ENCODE measurements at places on chromosomes 7 and 10.

DNA sequence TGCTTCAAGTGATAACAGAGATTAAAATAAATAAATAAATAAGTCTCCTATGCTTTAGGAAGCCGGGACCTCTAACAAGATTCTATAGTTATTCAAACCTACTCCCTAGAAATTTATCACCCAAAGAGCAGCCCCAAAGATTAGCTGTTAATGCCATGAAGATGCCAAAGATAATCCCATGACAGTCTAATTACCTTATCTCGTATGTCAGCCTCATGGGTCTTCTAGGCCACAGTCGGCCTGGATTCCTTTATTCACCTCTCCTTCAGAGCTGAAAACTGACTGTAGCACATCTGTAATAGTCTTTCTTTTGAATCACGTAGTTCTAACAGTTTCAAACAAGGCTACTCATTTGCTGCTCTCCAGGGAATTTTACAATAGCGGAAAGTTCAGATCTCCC lies 24.2 kb downstream of the COL1A2 start:
- no peak for DNase-seq

DNA sequence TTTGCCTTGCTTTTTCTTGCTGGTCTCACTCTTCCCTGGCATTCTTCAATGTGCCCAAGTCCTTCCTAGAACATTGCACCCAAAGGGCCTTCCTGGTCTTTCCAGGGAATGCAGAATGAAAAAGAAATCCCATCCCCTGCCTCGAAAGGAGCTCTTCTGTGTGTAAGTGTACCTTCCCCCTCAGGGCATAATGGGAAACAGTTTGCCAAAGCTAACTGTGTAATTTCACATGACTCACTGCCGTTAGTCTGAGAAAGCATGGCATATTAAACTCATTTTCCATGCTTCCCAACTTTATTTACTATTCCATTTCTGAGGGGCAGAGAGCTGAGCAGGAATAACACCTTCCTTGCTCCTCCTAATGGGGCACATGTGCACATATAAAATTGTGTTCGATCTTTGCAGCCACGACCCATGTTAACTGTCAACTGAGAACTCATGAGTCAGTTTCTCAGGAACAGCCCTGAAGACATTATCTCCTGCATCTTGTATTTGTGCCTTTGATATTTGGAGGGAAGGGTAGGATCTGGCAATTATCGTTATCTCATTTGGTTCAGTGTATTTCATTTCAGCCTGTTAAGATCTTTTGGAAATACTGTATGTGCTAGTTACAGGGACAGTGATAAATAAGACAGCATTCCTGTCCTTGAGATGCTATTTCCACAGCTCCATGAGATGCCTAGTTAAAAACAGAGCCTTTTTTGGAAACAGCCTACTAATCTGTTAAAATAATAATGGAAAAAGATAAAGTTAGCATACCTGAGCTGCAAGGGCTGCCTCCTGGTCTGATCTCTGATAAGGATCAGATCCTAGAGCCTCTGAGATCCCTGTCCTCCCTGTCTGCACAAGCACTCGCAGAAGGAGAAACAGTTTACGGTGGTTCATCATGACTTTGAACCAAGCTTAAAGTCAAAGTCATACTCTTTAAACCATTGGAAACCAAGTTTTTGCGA lies 42.3 kb downstream of the IKZF1 start:
- no peak for DNase-seq

- no peak for DNase-seq
Measured at GRCh38 chr7:38795593-38795992, 113.4 kb downstream of the VPS41 start.

- DNase-seq: no peak
Measured at GRCh38 chr10:105634281-105634680, 993.2 kb downstream of the SORCS3 start.

- no peak for DNase-seq
Measured at GRCh38 chr10:34145715-34146114, 669.4 kb downstream of the PARD3 start.

GRCh38 chr7:104530251-104530650 lies 201.8 kb downstream of the LHFPL3 start:
- no peak for DNase-seq

DNA sequence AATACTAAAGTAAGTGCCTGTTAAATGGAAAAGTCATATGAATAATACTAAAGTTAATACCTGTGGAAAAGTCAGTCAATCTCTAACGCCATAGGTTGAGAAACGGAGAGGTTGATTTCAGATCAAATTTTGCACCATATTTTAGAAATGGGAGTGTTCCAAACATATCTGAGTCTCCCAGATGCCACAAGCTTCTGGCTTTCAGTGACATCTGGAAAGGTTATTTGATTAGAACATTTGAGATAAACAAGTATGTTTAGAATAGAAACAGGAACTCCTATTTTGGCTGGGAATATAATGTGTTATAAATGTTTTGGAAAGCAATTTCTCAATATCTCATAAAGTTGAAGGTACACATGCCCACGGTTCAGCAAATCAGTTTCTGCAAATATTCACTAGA lies 5.8 kb downstream of the MACC1 start:
- no peak for DNase-seq

DNA sequence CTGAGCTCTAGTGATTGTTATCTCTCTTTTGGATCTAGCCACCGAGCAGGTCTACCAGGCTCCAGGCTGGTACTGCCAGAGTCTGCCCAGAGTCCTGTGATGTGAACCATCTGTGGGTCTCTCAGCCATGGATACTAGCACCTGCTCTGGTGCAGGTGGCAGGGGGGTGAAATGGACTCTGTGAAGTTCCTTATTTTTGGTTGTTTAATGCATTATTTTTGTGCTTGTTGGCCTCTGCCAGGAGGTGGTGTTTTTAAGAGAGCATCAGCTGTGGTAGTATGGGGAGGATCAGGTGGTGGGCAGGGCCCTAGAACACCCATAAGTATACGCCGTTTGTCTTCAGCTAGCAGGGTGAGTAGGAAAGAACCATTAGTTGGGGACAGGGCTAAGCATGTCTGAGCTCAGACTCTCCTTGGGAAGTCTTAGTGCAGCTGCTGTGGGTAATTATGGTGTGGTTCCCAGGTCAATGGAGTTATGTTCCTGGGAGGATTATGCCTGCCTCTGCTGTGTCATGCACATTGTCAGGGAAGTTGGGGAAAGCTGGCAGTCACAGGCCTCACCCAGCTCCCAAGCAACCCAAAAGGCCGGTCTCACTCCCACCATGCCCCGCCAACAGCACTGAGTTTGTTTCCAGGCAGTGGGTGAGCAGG lies 81.8 kb downstream of the NPSR1 start:
- DNase-seq: no peak

- DNase-seq: no peak
Measured at GRCh38 chr7:25849500-25850184, 302.4 kb upstream of the NFE2L3 start.

DNA sequence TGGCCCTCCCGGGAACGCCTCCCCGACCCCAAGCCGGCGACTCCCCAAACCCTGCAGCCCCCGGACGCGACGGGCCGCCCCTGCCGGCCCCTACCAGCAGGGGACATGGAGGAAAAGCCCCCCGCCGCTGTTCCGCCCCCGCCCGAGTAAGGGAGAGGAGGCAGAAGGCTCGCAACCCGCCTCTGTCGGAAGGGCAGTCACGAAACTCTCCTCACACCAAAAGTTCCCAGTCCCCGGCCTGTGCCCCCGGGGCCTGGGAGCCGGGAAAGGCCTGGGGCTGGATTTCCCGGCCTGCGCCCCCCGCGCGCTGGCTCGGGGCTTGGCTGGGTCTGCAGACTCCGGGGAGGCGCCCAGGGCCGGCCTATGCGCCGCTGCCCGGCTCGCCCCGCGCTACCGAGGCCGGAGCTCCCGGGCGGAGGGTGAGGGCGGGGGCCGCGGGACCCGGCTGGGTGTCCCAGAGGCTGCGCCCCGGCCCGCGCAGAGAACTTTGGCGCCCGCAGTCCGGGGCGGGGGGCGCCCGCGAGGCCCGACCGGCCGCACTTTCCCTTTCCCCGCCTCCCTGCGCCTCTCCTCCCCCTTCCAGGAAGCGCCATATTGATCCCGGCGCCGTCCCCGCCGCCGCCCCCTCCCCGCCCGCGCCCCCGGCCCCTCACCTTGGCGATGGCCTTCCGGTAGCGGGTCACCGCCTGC lies 728 bp downstream of the PARD3 start:
- peak; percentile 67 for DNase-seq

DNA sequence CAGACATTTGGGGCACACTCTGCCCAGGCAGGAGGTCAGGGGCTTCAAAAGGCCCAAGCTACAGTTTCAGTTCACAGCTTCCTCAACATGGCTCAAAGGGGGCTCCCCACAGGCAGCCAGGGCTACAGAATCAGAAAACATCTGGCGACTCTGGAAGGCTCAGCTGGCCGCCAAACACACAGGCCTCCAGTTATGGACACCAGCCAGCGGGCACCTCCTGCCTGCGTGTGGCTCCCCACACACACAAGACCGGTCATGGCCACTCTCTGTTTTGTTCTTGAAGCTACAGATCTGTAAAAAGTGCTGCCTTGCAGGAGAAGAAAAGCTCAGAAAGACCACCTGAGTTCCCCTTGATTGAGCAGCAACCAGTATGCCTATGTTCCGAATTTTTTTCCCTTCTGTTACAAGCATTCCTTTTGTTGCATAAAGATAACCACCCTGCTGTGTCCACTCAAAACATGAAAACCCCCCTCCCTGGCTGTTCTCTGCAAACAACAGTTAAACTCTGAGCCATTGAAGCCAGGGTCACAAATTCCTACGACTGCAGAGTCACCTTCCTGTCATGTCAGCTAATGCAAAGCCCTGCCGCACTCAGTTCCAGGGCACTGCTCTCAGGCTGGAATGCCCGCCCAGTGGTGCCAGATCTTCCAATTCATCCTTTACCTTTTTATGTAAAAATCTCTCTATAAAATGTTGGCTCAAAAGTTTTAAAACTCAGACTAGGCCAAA lies 33.6 kb downstream of the VSTM4 start:
- DNase-seq: no peak

GRCh38 chr10:125217990-125218675 lies 57.8 kb upstream of the CTBP2 start:
- no peak for DNase-seq

GRCh38 chr7:85030893-85031292 lies 156.0 kb downstream of the SEMA3D start:
- DNase-seq: no peak

DNA sequence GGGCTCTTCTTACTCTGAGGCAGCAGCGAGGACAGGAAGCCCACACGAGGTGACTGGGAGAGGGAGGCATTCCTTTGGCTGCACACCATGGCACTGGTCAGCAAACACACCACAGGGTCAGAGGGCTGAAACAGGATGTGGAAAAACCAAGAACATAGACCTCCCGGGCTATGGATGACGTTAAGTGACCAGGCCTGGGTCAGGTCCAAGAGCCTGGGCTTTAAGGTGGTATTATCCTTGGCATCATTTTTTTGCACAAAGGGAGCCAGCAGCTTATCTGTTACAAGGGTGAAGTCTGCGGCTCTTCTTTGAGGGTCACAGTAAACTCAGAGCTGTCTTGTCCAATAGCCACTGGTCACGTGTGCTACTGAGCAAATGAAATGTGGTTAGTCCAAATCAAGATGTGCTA lies 7.0 kb downstream of the WDR91 start:
- DNase-seq: no peak

DNA sequence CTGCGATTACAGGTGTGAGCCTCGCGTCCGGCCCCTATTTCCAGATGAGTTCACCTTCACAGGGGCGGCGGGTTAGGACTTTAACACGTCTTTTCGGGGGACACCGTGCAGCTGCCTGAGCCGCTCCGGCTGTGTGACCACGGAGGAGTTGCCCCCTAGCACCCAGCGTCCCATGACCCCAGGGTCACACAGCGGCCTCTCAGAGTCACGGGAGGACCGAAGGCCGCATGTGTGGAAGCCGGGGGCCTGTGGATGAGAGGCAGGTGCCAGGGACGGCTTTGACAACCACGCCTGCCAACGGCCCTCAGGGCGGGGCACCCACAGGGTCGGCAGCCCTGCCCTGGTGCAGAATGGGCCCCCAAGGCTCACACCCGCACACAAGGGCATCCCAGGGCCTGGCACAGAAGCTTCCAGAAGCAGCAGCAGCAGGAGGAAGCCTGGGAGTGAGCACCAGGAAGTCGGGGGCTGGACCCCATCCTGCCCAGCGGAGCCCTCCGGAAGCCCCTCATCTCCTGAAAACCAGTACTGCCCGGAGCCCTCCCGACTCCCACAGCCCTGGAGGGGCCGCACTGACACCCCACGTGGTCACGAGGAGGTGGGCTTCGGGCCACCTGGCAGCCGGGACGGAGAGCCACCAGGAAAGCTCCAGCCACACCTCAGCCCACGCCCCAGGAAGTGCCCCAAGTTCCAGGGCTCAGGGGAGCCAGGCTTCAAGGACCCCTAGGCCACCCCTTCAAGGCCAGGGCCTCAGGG lies 32.7 kb downstream of the ADAP1 start:
- no peak for DNase-seq

DNA sequence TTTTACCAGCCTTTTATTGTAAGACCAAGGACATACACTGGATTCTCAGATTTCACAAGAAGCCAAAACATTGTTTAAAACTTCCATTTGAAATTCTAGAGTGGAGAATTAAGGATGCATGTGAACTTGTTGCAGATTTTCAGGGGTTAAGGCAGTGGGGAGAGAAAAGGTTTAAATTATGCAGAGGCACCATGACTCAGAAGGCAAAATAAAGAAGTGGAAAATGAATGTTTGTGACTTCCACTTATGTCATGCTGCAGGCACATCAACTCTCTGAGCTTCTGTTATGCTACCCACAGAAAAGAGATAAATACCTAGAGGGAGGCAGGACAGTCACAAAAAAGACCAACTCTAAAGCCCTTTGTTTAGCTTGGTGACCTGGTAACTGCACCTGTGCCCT lies 84.4 kb upstream of the BET1 start:
- no peak for DNase-seq

GRCh38 chr7:7639421-7639820 lies 1.1 kb upstream of the UMAD1 start:
- DNase-seq: no peak

DNA sequence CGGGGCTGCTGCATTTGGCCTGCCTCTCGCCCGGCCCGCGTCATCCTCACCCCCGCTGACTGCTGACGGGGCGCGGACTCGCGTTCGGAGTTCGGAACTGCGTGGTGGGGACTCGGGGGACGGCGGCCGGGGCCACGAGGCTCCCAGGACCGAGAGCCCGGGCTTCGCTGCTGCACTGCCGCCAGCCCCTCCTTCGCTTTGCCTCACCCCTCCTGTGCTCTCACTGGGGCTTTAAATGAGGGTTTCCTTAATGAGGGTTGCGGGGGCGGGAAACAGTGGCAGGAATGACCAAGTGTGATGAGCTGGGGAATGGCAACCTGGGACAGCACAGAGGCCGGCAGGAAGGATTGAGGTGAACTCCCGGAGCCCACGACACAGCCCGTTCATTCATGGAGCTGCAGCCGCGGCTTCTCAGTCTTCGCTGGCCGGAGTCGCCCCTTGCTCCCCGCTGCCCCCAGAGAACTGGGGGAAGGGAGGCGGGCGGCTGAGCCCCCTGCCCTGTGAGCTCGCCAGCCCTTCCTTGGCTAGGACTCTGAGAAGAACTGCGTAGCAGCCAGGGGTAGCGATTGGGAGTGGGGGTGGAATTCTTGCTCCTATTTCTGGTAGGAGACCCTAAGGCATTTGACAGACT lies 1.5 kb upstream of the LRRC4 start:
- peak; percentile 39 for DNase-seq

GRCh38 chr7:72223351-72223750 lies 188.8 kb downstream of the CALN1 start:
- DNase-seq: no peak

- DNase-seq: no peak
Measured at GRCh38 chr10:44201656-44202055, 183.2 kb downstream of the CXCL12 start.
